Activated CD8-positive, alpha-beta memory T cell treated with anti-CD3 and anti-CD28 coated beads, Interleukin-2, amount 10 ng/mL, durations not matched to agents 7 days and 5 days (primary cell): ENCODE measurements at places on chromosomes 1 and 21. TPM values are rescaled to one million over a fixed set of nuclear protein-coding genes. Genes with fewer than 3 reads are reported as not detected.

- no peak for DNase-seq
Measured at GRCh38 chr1:94887603-94888171, 39.2 kb downstream of the CNN3 start.

- DNase-seq, result no peak
Measured at GRCh38 chr1:1461721-1462317, 9.7 kb upstream of the ATAD3B start.

Gene TMPRSS3
- 27.4 TPM for total RNA-seq

Gene TCHHL1
- not detected for total RNA-seq

Gene CD1E
- total RNA-seq, result not detected
